ENCODE measurements at places on chromosomes 1 and 21.
A peak's percentile ranks its signal among the peaks of the same experiment; 100 is the strongest.

DNA sequence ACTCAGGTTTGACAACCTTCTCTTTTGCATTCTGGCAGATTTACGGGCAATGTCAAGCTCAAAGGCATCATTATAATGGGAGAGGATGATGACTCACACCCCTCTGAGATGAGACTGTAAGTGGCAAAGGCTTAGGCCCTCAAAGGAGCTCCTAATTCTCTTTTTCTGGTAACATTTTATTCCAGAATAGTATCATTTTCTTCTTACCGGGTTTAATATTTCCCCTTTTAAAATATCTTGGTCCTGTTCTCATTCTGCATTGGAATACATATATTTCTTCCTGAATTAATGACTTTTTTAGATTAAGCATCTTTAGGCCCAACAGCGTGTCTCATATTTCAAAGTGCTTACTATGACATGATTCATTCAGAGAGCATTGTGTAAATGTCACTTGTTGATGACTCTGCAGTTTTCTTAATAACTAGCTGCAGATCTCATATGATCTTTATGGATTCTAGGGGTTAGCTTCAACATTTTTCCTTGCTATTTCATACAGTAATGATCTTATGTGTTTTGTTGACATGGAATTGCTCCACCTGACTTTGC is 1.7 kb downstream of the PITHD1 start:
- DNase-seq = no peak

GRCh38 chr1:68120136-68120791 is 69.8 kb upstream of the DIRAS3 start:
- DNase-seq = peak; percentile 67

GRCh38 chr1:167881786-167882185 is 32.1 kb downstream of the ADCY10 start:
- no peak for DNase-seq

DNA sequence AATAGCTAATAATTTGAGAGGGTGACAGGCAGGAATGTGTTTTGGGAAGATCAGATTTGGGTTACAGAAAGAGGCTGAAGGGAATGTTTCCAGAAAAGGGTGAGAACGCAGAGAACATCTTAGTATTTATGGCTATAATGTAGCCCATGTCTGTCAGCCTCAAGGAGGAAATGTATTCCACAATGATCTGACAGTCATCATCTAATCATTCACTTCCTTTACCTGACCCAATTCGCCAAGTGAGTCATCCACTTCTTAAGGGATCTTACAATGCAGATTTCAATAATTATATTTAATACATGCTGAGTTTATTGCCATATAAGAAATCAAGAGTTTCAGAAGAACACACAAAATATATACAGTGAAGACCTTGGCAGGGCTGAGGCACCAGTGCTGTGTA is 10.8 kb downstream of the TRIM45 start:
- no peak for DNase-seq

DNA sequence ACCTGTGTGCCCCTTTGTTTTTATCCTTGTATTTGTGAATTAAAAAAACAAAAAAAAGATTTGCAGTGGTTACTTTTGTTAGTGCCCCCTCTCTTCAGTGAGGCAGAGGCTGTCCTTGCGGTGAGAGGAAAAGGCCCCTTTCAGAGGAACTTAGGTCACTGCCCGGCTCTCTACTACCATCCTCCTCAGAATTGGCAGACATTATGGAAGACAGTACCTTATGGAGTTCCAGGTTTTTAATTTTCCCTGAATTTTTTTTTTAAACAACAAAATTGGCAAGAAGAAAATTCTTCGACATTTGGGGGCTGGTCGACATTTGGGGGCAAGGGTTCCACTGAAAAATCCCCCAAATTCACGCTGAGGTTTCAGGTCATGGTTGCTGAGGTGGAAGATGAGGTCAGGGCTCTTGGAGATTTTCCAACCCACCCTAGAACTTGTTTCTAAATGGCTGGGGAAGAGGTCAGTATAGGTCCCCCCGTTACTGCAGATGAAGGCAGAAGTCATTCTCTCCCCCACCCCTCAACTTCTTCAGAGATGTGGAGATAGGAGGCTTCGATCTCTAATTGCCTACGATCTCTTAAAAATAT is 5.3 kb downstream of the RXFP4 start:
- no peak for DNase-seq

- DNase-seq = no peak
Observed at GRCh38 chr21:42406201-42406621, 2.5 kb downstream of the UBASH3A start.

DNA sequence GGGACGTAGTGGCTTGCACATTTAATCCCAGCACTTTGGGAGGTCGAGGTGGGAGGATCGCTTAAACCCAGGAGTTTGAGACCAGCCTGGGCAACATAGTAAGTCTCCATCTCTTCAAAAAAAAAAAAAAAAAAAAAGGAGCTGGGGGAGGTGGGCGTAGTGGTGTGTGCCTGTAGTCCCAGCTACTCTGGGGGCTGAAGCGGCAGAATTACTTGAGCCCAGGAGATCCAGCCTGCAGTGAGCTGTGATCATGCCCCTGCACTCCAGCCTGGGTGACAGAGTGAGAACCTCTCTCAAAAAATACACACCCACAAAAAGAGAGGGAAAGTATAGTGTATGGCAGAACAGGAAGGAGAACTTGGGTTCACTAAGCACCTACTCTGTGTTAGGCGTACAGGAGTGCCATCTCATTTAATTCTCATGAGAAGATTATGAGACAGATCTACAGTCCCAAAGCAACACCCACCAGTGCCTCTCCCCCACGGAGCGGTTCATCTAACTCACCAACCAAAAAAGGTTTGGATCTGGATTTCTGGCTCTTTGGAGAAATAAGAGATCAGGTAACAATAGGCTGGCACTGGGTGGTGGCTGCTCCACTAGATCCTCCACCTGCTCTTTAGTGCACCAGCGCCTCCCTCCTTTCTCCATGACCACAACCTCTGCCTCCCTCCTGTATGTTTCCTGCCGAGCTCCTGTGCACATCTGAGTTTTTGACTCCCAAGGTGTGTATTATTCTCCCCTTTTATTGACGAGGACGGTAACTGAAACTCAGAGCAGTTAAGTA is 1.4 kb upstream of the TRAF5 start:
- DNase-seq = no peak

GRCh38 chr1:52976183-52977035 is 49.3 kb downstream of the SCP2 start:
- no peak for DNase-seq

Data from iPS DF 6.9 (cell line).